NCI-H524 (cell line): ENCODE measurements at places on chromosomes 7 and 10.

DNA sequence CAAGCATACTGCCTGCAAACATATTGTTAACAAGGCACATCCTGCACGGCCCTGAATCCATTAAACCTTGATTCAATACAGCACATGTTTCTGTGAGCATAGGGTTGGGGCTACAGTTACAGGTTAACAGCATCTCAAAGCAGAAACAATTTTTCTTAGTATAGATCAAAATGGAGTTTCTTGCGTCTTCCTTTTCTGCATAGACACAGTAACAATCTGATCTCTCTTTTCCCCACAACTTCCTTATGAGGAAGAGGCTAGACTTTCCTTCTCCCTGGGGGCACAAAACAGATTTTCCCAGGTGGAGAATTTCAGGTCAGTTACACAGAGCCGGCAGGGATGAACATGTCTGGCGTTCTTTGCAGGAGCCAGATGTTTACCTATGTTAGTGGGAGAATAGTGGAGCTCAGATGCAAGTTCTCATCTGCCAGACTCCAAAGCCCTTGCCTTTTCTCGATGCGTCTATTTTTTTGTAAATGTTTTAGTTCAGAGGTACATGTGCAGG is 37.5 kb upstream of the PFKFB3 start:
- no peak for DNase-seq

GRCh38 chr10:9268176-9268575 is 1213.7 kb downstream of the GATA3 start:
- DNase-seq = no peak

- DNase-seq = no peak
Observed at GRCh38 chr7:84412161-84412969, 217.8 kb upstream of the SEMA3A start.

GRCh38 chr7:110877016-110877415 is 213.9 kb upstream of the LRRN3 start:
- peak; percentile 20 for DNase-seq

DNA sequence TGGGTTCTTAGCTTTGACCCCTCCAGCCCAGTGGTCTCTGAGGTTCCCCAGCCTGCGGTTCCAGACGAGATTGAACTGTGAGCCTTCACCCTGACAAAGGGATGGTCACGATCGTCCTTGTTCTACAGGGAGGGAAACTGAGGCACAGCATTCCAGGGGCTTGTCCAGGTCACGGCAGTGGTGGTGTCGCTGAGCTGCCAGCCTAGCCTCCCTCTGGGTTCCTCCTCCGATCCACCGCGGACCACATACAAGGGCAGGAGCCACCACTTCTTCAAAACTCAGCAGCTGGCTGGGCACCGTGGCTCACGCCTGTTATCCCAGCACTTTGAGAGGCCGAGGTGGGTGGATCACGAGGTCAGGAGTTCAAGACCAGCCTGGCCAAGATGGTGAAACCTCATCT is 35.8 kb downstream of the ELFN1 start:
- no peak for DNase-seq
